Activated T-cell treated with anti-CD3 and anti-CD28 coated beads, Interleukin-2, amount 50 U/mL, for 24 hours (primary cell): ENCODE measurements at places on chromosomes 13 and 19.

DNA sequence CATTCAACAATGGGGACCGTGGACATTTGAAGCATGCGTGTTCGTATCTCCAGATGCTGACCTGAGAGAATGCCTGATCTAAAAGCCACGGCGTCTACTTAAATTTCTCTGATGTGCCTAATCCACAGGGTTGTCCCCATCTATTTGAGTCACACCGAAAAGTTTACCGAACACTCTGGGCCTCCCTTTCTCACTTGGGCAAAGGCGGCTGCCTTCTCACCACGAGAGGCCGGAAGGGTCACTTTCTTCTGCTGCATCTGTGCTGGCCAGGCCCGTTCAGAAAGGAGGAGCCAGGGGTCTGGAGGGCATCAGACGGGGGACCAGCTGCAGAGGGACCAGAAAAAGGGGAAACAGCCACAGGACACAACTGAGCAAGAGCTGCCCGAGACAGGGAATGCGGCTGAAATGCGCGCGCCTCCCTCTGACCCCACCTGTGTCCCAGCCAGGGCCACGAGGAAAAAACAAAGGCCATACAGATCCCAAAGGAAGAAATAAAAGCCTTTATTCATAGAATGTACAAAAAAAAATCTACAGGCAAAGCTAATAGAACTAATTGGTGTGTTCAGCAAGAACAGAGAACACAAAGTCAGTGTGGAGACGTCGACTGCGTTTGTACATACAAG is 71.3 kb upstream of the C13orf46 start:
- no peaks in the 10 kb centered on the region for H3K27me3 ChIP-seq
- H3K27ac ChIP-seq = peak overlapping the region; percentile 62
- no peak for DNase-seq
- no peak overlapping the region for H3K4me3 ChIP-seq
- H3K36me3 ChIP-seq = peaks cover 61% of the 10 kb centered on the region
- H3K4me1 ChIP-seq = peaks cover 61% of the 10 kb centered on the region

DNA sequence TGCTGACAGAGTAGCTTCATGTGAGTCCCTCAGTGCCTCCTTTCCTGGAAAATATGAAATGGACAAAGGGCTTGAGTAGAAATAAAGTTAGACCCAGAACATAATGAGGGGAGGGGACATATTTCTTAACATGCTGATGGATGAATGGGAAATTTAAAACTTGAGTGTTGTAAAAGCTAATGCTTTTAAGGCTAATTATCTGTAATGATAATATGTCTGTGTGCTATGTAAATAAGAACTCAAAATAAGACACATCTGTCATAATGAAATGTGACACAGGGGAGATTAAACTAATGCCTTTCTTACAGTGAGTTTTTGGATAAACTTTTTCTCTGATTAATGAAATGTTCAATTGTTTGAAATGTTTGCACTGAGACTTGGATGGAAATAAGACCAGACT is 65.8 kb upstream of the RFXAP start:
- no peak overlapping the region for H3K4me3 ChIP-seq
- no peaks in the 10 kb centered on the region for H3K36me3 ChIP-seq
- no peak overlapping the region for H3K27ac ChIP-seq

DNA sequence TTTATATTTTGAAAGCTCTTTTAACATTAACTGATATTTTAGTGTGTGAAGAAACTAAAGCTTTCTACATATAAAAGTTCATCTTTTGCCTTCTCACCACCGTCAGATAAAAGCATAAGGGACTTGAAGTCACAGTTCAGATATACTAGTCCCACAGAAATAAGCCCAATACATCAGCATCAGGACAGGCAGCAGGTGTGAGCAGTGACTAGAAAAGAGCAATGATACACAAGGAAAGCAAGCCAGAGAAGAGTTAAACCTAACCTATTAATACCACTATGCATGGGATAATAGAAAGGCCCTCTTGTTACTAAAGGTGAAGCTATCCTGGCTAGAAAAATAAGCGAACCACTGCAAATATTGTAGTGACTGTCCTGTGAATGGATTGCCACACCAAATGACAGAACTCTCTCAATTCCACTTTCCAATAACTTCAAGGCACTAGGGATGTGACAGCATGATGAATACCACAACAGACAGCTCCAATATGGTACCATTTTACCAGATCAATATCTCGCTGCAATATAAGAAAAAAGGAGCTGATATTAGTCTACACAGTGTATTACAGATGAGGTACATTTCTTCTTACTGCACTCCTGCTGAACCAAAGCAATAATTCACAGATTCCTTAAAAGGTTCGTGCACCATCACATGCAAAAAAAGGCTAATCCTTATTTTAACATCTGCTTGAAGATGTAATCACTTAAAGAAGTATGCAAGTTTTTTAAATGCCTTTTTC is 114.1 kb downstream of the DACH1 start:
- no peaks in the 10 kb centered on the region for H3K4me1 ChIP-seq
- H3K27me3 ChIP-seq = no peaks in the 10 kb centered on the region
- no peaks in the 10 kb centered on the region for H3K36me3 ChIP-seq
- no peak for DNase-seq
- no peak overlapping the region for H3K4me3 ChIP-seq
- H3K27ac ChIP-seq = no peak overlapping the region

DNA sequence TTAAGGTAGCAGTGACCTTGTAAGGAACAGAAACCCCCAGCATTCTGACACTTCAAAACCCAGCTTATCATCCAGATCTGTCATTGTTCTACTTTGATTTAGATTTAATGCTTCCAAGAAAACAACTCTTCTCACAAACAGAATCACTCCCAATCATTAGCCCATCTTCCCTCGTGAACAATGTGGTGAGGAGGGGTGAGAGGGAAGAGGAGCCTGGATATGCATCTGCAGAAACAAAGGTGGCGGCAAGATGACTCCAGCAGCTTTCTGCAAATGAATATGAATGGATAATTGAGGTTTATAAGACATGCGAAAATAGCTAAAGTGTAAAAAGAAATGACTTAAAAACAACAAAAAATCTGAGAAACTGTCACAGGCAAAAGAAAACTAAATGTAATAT is 859.9 kb upstream of the SLC10A2 start:
- no peaks in the 10 kb centered on the region for H3K36me3 ChIP-seq
- no peaks in the 10 kb centered on the region for H3K27me3 ChIP-seq
- H3K4me1 ChIP-seq = no peaks in the 10 kb centered on the region
- no peak for DNase-seq
- no peak overlapping the region for H3K4me3 ChIP-seq

DNA sequence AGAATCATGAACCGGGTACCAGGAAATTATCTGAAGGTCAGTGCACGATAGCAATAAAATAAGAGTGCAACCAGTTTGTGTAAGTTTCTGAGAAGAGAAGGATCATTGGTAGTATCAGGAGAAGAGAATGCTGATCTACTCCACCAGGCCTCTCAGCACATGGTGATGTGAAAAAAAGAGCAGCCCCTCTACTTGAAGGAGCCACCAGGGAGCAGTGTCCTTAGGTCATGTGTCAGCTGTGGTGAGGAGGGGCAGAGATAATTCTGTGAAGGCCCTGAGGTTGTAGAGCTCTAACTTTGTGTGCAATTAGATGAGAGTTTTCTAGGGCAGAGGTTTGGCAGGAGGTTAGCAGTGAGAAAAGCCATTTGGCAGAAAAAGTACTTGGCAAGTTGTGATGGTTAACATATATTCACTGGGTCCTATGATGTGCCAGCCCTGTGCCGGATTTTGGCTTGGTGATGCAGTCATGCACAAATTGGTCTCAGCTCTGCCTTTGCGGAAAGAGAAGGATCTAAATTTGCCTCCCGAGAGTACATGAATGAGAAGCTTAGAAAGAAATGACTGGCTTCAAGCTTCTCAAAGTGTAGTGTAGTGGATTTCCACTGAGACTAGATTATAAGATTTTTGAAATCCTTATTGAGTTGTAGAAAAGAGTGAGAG is 19.2 kb upstream of the ZC3H13 start:
- no peaks in the 10 kb centered on the region for H3K4me1 ChIP-seq
- no peak overlapping the region for H3K4me3 ChIP-seq
- H3K36me3 ChIP-seq = no peaks in the 10 kb centered on the region

GRCh38 chr13:104057861-104058260 is 991.6 kb upstream of the SLC10A2 start:
- no peak for DNase-seq
- H3K36me3 ChIP-seq = no peaks in the 10 kb centered on the region
- no peak overlapping the region for H3K4me3 ChIP-seq
- no peaks in the 10 kb centered on the region for H3K27me3 ChIP-seq
- H3K4me1 ChIP-seq = no peaks in the 10 kb centered on the region
- no peak overlapping the region for H3K27ac ChIP-seq

DNA sequence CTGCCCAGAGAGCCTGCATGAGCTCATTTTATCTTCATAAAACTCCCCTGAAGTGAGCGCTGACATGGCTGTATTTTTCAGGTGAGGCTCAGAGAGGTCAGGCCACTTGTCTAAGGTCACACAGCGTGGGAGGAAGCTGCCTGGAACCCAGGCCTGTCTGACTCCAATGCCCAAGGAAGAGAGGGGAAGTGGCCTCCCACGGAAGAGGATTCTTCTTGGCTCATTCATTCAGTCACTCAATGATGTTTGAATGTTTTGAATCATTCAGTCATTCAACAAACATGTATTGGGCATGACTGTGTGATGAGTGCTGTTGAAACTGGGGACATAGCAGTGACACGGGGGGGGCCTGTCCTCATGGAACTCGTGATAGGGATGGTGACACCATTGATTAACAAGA is 12.0 kb downstream of the ACTL9 start:
- DNase-seq = no peak
- H3K4me1 ChIP-seq = peaks cover 6% of the 10 kb centered on the region
- no peak overlapping the region for H3K4me3 ChIP-seq

DNA sequence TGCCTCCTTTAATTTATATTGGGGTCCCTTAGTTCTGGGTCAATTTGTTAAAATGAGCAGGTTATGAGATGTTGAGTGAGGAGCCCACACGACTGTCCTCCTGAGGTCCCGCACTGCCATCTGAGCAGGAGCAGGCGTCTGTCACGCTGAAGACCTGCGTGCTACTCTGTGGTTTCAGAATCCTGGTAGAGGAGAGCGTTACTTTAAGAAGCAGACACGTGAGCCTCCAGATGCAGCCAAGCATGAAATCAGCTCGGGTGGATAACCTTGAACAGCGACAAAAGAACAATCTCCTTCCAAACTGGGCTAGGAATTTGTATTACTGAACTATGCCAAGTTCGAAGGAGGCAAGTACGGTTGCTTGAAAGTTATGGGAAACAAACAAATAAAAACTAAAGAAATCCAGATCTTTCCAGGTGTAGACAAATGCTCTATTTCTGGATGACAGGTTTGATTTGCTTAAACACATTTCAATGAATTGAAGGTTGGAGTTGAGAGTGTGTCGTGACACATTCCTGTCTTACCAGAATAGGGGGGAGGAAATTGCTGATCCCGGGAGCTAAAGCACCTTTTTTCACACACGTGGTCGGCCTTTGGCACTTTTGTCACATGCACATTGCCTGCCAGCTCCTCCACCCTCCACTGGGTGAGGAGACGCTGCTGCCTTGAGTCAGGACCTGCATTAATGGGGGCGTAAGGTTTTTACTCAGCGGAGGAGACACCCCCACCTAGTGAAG is 945.5 kb upstream of the SLC10A2 start:
- no peaks in the 10 kb centered on the region for H3K27me3 ChIP-seq
- H3K4me1 ChIP-seq = no peaks in the 10 kb centered on the region
- H3K4me3 ChIP-seq = no peak overlapping the region
- DNase-seq = no peak

- peaks cover 31% of the 10 kb centered on the region for H3K4me1 ChIP-seq
- H3K36me3 ChIP-seq = peaks cover 20% of the 10 kb centered on the region
- H3K27me3 ChIP-seq = peaks cover 11% of the 10 kb centered on the region
- DNase-seq = no peak
Measured at GRCh38 chr19:51701468-51702100, 8.5 kb downstream of the SPACA6 start.

- H3K27me3 ChIP-seq = peaks cover 61% of the 10 kb centered on the region
- peaks cover 30% of the 10 kb centered on the region for H3K4me1 ChIP-seq
- DNase-seq = peak; percentile 80
- no peak within 1 kb of the TSS for H3K27ac ChIP-seq
Measured at GRCh38 chr13:87671031-87671752, at the start of gene SLITRK5. Gene SLITRK5 (plus strand): TSS chr13:87671371. CDS start chr13:87675389, 4,018 bp downstream.

DNA sequence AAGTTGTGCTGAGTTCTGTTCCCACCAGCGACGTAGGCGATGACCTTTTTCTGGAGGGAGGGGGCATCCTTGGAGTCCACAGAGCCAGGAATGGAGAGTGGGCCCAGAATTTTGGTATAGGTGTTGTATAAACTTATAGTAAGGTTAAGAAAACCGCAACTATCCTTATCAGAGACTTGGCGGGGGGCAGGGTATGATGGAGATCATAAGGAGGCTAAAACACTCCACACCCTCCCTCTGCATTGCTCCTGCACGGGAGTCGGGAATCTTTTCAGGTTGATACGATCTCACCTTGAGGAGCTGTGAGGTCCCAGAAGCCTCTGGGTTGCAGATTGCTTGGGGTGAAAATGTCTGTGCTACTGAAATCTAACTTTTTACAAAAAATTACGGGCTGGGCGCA is 6.3 kb upstream of the CEACAM19 start:
- H3K4me3 ChIP-seq = no peak overlapping the region
- DNase-seq = no peak
- H3K27ac ChIP-seq = no peak overlapping the region
- no peaks in the 10 kb centered on the region for H3K4me1 ChIP-seq
- H3K36me3 ChIP-seq = peaks cover 7% of the 10 kb centered on the region

DNA sequence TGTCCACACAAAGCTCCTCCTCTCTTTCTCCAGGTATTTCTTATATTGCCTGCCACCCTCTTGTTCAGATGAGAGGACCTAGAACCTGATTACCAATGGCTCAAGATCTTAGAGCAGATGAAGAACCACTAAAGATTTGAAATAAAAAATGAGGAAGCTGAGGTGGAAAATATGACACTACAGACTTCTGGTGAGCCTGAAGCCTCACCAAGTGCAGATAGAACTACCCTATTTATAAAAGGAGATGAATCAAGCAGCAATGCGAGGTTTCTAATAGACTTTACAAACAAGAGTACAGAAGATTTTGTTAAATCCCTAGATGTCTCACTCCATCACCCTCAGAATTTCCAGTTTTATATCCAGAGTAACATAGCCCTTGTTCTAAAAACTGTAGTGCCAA is 345.8 kb downstream of the TBC1D4 start:
- peaks cover 9% of the 10 kb centered on the region for H3K27me3 ChIP-seq
- H3K4me1 ChIP-seq = no peaks in the 10 kb centered on the region
- no peaks in the 10 kb centered on the region for H3K36me3 ChIP-seq
- DNase-seq = no peak
- H3K4me3 ChIP-seq = no peak overlapping the region

DNA sequence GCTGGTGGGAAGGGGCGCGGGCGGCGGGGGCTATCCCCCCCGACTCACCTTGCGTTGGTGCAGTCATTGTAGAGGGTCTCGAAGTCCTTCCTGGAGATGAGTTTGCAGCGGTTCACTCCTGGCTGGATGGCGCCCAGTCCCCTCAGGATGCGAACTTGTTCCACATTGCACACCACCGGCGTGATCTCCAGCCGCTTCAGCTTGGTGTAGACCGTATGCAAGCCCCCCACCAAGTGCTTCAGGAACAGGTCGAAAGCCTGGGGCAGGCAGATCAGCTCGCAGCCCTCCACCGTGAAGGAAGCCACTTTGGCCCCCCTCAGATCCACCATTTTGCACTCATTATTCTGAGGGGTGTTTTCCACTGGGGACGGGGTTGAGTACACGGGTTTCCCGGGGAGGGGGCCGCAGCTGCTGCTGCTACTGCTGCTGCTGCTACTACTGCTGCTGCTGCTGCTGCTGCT is 1.1 kb downstream of the DACH1 start:
- DNase-seq = peak; percentile 33
- H3K4me1 ChIP-seq = peaks cover 20% of the 10 kb centered on the region
- H3K27ac ChIP-seq = no peak overlapping the region
- H3K27me3 ChIP-seq = peaks cover 69% of the 10 kb centered on the region
- H3K36me3 ChIP-seq = no peaks in the 10 kb centered on the region
